PC-3 (cell line): ENCODE measurements at places on chromosomes 2 and 18. TPM values are rescaled to one million over a fixed set of nuclear protein-coding genes. Genes with fewer than 3 reads are reported as not detected.

PLEKHH2 gene
- 1.9 and 2.7 TPM in 2 replicates for total RNA-seq

IRS1 gene
- total RNA-seq: 38.8 and 43.8 TPM in 2 replicates

HOXD13 gene
- total RNA-seq: 0.36 and 0.46 TPM in 2 replicates

OSR1 gene
- total RNA-seq: 30.6 and 33.5 TPM in 2 replicates

RBM44 gene
- 0.35 and 0.51 TPM in 2 replicates for total RNA-seq

ACMSD gene
- not detected in 2 replicates for total RNA-seq

SRD5A2 gene
- 0.07 TPM in 1 of 2 replicates, not detected in the other for total RNA-seq

YWHAQ gene
- 354 and 377 TPM in 2 replicates for total RNA-seq
